IMR-90 (cell line): ENCODE measurements at places on chromosomes 1 and 21. TPM values are rescaled to one million over a fixed set of nuclear protein-coding genes. Genes with fewer than 3 reads are reported as not detected.

DNA sequence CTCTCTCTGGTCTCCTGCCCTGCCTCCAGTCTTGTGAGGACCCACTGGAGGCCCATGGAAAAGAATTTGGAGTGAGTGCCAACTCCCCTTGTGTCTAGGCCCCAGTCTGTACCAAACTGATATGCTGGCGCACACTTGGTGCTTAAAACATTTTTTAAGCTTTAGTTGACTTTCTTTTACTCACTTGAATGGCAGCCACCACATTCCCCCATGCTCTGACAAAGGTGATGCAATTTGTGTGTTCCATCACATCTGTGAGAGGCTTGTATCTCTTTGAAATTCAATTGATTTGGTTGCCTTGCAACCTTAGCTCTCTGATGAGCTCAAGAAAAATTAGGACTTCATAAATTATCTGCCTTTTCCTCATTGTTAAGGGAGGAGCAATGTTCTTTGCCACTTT is 30.5 kb upstream of the WDTC1 start:
- peaks cover 2% of the 10 kb centered on the region; the same call in 1 of the 2 replicates for H3K4me1 ChIP-seq
- no peaks in the 10 kb centered on the region for H3K36me3 ChIP-seq
- H3K27me3 ChIP-seq: peaks cover 22% of the 10 kb centered on the region
- DNase-seq: peak; percentile 16

- H3K36me3 ChIP-seq: no peaks in the 10 kb centered on the region
- no peak overlapping the region for H3K27ac ChIP-seq
- no peak for DNase-seq
- no peak overlapping the region for H3K4me3 ChIP-seq
Measured at GRCh38 chr21:34567604-34568155, 47.2 kb downstream of the RCAN1 start.

DNA sequence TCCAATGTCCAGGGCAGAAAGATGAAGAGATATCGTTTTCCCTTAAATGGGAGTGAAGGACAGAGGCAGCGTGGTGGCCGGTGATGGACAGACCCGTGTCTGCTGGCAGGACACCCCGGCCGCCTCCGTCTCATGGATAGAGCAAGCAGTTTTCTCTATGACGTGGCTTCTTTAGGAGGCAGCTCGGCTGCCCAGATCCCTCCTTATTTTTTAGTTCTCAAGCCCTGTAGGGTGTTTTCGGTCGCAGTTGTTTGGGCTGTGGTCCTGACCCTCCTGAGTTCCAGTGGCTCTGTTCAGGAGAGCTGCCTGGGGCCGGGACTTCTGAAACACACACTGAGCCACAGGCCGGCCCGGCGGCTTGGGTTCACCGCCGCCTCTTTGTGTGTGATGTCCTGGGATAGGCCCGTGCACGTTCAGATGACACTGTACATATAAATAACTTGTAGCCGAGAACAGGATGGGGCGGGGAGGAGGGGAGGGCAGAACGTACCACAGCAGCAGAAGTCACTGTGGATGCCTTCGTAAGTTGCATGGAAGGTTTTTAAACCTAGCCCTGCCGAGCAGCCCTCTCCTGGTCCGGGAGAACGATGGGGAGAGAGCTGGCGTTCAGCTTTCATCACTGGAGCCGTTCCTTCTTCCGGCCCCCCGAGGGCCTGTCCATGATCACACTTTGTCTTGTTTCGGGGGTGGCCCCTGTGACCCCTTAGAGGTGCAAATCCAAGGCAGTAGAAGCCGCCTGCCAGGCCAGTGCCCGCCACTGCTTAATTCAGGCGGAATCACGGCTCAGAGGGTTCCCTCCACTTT is 65.2 kb downstream of the SIK1 start:
- peaks cover 10% of the 10 kb centered on the region for H3K4me1 ChIP-seq
- no peaks in the 10 kb centered on the region for H3K36me3 ChIP-seq
- peak; percentile 79 for DNase-seq
- no peaks in the 10 kb centered on the region for H3K27me3 ChIP-seq

DNA sequence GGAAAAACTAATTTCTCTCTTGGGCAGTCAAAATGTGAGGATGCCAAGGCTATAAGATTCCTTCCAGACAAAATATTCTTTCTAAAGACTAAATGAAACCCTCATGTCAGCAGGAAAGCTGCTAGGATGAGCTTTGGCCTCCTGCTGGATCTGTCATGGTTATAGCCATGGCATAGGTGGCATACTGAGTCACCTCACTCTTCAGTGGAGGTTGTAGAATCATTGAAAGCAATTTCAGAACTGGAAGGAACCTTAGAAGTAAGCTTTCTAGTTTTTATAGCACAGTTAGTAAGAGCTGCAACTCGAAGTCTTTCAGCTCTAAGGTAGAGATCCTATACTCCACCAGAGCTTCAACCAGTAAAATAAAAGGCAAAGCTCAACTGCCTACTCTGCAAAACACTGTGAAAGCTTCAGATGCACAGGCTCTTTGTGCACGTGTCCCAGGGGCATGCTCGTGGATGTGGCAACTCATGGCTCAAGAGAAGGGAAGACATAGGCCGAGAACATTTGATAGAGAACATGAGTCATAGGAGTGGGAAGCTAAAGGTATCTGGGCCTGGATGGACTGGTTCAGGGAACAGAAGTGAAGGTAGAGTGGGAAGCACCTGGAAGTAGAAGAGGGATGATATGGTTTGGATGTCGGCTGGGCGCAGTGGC is 5.8 kb downstream of the AVPR1B start:
- no peak overlapping the region for H3K4me3 ChIP-seq
- no peaks in the 10 kb centered on the region for H3K36me3 ChIP-seq
- DNase-seq: no peak
- H3K27ac ChIP-seq: no peak overlapping the region

GRCh38 chr21:34971656-34972055 is 77.4 kb downstream of the RUNX1 start:
- no peak overlapping the region for H3K27ac ChIP-seq
- no peak for DNase-seq
- H3K4me1 ChIP-seq: peaks cover 9% of the 10 kb centered on the region

- no peak overlapping the region for H3K27ac ChIP-seq
- H3K27me3 ChIP-seq: no peaks in the 10 kb centered on the region
- H3K4me3 ChIP-seq: no peak overlapping the region
- H3K36me3 ChIP-seq: peaks cover 25% of the 10 kb centered on the region; the same call in 1 of the 2 replicates
- DNase-seq: no peak
- H3K4me1 ChIP-seq: no peaks in the 10 kb centered on the region
Measured at GRCh38 chr1:180935326-180936109, 22.8 kb downstream of the KIAA1614 start.

DNA sequence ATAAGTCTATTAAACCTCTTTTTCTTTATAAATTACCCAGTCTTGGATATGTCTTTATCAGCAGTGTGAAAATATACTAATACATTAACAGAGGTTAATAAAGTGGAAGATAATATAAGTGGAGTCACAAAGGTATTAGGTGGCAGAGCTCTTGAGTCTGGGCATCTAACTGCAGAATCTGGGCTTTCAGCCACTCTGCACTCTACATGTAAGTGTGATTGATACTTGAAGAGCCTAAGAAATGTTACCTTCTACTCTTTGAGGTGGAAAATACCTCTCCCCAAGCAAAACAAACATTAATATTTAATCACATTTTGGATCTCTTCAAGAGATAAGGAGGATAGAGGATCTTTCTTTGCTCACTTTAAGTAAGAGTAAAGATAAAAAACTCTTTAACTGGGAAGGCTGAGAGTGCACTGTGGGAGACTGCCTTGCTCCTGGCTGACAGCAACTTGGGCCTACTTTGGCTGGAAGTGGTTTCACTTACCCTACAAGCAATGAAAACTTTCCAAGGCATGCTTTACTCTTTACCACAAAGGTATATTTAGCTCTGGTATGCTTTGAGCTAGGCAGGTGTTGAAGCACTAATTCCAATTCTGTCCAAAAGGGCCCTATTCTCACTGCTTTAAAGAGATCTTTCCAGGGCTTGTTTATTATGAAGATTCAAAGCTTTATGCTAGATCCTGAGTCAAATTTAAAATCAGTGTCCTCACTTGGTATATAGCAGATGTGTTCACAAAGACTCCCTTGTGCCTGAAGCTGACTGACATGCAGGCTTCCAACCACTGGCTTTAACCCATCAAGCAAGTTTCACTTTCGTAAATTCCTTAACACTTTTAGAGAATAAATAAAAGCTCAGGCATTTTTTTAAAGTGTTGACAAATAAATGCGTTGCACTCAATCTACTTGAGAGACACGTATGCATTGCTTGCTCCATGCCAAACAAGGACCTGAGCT is 245.3 kb upstream of the ZP4 start:
- H3K4me3 ChIP-seq: no peak overlapping the region
- no peak for DNase-seq
- H3K27me3 ChIP-seq: no peaks in the 10 kb centered on the region
- H3K4me1 ChIP-seq: no peaks in the 10 kb centered on the region
- no peak overlapping the region for H3K27ac ChIP-seq

The TCP10L gene
- total RNA-seq: not detected in 2 replicates

The CHRNB2 gene
- total RNA-seq: under 0.01 TPM in 1 of 2 replicates, not detected in the other

The IKBKE gene
- 21.4 and 24.0 TPM in 2 replicates for total RNA-seq

The CACNA1S gene
- total RNA-seq: not detected in 2 replicates

The NEK2 gene
- 26.0 and 35.0 TPM in 2 replicates for total RNA-seq

The VHLL gene
- total RNA-seq: 0.28 TPM in 1 of 2 replicates, not detected in the other
